ENCODE measurements at places on chromosomes 16 and 17. TPM values are rescaled to one million over a fixed set of nuclear protein-coding genes. Genes with fewer than 3 reads are reported as not detected.
A peak's percentile ranks its signal among the peaks of the same experiment; 100 is the strongest.

The KRT16 gene
- 6.7 TPM for total RNA-seq

The LLGL2 gene
- total RNA-seq: 43.0 TPM

The ZSCAN10 gene
- not detected for total RNA-seq

The ETV4 gene
- 2.9 TPM for total RNA-seq

The CSF3 gene
- total RNA-seq: 2.2 TPM

The BAIAP2 gene
- total RNA-seq: 125 TPM

The SECTM1 gene
- 12.5 TPM for total RNA-seq

- no peaks in the 10 kb centered on the region for H3K36me3 ChIP-seq
- no peak for DNase-seq
- H3K27me3 ChIP-seq: no peaks in the 10 kb centered on the region
- no peak overlapping the region for H3K27ac ChIP-seq
- H3K4me3 ChIP-seq: no peak overlapping the region
These were observed 267.1 kb upstream of the MYOCD start for GRCh38 chr17:12398441-12399051.

GRCh38 chr17:35087731-35088355, 24.3 kb upstream of the RFFL start:
- no peaks in the 10 kb centered on the region for H3K4me1 ChIP-seq
- no peaks in the 10 kb centered on the region for H3K36me3 ChIP-seq
- no peaks in the 10 kb centered on the region for H3K27me3 ChIP-seq
- peak overlapping the region; percentile 89 for H3K4me3 ChIP-seq
- peak; percentile 54 for DNase-seq
- peak overlapping the region; percentile 96 for H3K27ac ChIP-seq

- H3K27me3 ChIP-seq: no peaks in the 10 kb centered on the region
- H3K4me3 ChIP-seq: peak within 1 kb of the TSS; percentile 82
- H3K36me3 ChIP-seq: no peaks in the 10 kb centered on the region
- H3K4me1 ChIP-seq: peaks cover 7% of the 10 kb centered on the region
These were observed at the start of gene TSEN54 for GRCh38 chr17:75516255-75516618. TSEN54 (plus strand) TSS chr17:75516528; CDS start chr17:75516561, 33 bp downstream.

DNA sequence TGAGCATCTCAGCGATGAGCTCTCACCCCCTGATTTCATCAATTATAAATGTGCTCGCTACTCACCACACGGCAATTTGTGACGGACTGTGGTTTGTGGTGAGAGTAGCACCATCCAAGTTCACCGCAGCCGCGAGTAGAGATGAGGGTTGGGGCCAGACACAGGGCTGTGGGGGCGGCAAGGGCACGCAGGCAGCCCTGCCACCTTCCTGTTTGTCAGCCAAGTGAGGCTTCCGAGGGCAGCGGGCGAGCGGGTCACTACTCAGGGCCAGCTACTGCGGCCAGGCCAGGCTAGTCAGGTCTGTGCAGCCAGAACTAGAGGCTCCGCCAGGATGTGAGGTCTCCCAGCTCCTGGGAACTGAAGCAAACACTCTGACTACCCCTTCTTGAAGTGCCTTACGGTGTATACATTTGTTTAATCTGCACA, 39.6 kb upstream of the MEOX1 start:
- no peak for DNase-seq
- no peak overlapping the region for H3K27ac ChIP-seq
- no peaks in the 10 kb centered on the region for H3K4me1 ChIP-seq

- no peak overlapping the region for H3K4me3 ChIP-seq
- H3K36me3 ChIP-seq: no peaks in the 10 kb centered on the region
- DNase-seq: no peak
- H3K27me3 ChIP-seq: no peaks in the 10 kb centered on the region
- H3K4me1 ChIP-seq: peaks cover 42% of the 10 kb centered on the region
- peak overlapping the region; percentile 83 for H3K27ac ChIP-seq
These were observed 6.6 kb downstream of the NHERF2 start for GRCh38 chr16:2033057-2033908.

GRCh38 chr17:72125226-72125651, 4.4 kb downstream of the SOX9 start:
- peak overlapping the region; percentile 90 for H3K27ac ChIP-seq
- no peaks in the 10 kb centered on the region for H3K27me3 ChIP-seq
- DNase-seq: no peak
- H3K4me3 ChIP-seq: peak overlapping the region; percentile 78

DNA sequence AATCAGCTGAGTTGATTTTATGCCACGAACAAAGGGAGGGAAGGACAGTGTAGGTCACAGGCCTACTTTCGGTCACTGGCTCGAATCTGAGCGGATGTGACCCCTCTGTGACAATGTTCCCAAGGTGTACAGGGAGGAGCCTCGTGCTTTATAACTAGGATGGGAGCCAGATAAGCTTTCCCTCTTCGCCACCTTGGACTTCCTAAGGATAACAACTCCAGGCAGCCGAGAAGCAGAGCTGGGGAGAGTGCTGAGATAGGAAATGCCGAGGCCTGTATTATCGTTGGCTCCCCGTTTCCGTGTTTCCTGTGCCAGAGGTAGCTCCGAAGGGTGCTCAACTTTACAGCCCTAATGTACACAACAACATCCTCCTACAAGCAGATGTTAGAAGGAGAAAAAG, 217.8 kb upstream of the IRX3 start:
- no peaks in the 10 kb centered on the region for H3K4me1 ChIP-seq
- H3K27me3 ChIP-seq: no peaks in the 10 kb centered on the region
- no peak for DNase-seq

DNA sequence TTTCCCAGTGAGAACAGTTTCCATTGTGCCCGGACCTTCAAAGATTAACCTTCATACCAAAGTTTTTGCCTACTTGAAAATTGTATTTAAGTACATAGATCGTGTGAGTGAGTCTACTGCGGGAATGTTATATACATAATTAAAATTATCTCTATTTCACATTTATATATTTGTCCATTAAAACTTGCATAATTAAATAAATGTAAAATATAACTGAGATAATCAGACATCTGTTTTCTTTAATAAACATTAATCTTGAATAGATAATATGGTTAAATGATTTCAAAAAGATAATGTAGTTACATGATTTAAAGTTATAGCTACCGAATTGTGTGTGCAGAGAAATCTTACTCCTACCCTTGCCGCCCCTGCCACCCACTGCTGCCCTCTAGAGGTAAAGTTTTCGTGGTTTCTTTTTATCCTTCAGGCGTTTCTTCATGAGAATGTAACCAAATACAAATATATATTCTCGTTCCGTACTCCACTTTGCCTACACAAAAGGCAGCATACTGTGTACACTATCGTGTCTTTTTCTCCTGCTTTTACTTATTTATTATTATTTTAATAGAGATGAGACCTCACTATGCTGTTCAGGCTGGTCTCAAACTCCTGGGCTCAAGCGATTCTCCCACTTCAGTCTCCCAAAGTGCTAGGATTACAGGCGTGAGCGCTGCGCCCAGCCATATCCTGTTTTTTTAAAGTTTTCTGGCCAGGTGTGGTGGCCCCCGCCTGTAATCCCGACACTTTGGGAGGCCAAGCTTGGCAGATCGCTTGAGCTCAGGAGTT, 35.6 kb downstream of the RPA1 start:
- H3K27me3 ChIP-seq: no peaks in the 10 kb centered on the region
- H3K36me3 ChIP-seq: no peaks in the 10 kb centered on the region
- DNase-seq: peak; percentile 23
- H3K27ac ChIP-seq: no peak overlapping the region
- no peak overlapping the region for H3K4me3 ChIP-seq

DNA sequence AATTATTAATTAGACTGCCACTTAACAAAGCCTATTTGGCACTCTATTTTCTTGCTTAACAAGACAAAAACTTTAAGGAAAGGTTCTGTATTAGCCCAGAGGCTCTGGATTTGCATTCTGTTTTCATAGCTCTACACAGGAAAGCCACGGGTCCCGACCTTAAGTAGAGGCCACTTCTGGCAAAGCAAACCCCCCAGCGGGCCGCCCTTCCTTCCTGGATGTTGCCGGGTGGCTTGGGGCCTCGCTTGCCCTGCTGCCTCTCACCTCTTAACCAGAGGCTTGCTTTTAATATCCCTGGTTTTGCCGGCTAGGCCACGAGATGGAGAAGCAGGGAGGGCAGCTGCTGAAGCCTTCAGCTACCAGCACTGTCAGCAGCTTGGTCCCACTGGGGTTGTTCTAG, 4.4 kb downstream of the RTN4RL1 start:
- H3K4me3 ChIP-seq: no peak overlapping the region
- no peaks in the 10 kb centered on the region for H3K36me3 ChIP-seq
- no peak for DNase-seq
- H3K4me1 ChIP-seq: no peaks in the 10 kb centered on the region

GRCh38 chr16:13923703-13924298, 3.8 kb downstream of the ERCC4 start:
- H3K4me3 ChIP-seq: no peak overlapping the region
- H3K36me3 ChIP-seq: no peaks in the 10 kb centered on the region
- no peak for DNase-seq
- peaks cover 7% of the 10 kb centered on the region for H3K4me1 ChIP-seq
- H3K27me3 ChIP-seq: no peaks in the 10 kb centered on the region

- no peaks in the 10 kb centered on the region for H3K36me3 ChIP-seq
- H3K4me3 ChIP-seq: no peak overlapping the region
- no peak for DNase-seq
These were observed 41.7 kb downstream of the PIK3R5 start for GRCh38 chr17:8923762-8924161.

GRCh38 chr17:81735264-81736102, 23.4 kb downstream of the SLC25A10 start:
- H3K27me3 ChIP-seq: no peaks in the 10 kb centered on the region
- DNase-seq: peak; percentile 49
- no peaks in the 10 kb centered on the region for H3K36me3 ChIP-seq
- no peaks in the 10 kb centered on the region for H3K4me1 ChIP-seq

DNA sequence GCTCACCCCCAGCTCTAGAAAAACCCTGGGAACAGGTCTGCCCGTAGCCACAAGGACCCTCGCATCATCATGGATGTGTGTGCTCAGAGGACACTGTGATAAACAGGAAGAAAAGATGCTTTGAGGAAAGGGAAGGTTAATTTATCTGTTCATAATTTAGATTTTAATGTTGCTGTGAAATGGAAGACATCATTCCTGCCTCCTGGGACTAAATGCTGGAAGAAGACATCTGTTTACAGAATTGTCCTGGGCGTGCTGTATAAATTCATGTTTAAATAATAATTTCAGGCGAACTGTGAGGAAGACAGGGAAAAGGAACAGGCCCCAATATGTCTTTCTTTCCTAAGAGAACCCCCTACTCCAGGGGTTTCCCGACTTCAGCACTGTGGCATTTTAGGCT, 112.6 kb downstream of the SHISA6 start:
- no peaks in the 10 kb centered on the region for H3K4me1 ChIP-seq
- no peak overlapping the region for H3K27ac ChIP-seq
- H3K4me3 ChIP-seq: no peak overlapping the region
- H3K27me3 ChIP-seq: no peaks in the 10 kb centered on the region
- no peak for DNase-seq
- H3K36me3 ChIP-seq: no peaks in the 10 kb centered on the region

DNA sequence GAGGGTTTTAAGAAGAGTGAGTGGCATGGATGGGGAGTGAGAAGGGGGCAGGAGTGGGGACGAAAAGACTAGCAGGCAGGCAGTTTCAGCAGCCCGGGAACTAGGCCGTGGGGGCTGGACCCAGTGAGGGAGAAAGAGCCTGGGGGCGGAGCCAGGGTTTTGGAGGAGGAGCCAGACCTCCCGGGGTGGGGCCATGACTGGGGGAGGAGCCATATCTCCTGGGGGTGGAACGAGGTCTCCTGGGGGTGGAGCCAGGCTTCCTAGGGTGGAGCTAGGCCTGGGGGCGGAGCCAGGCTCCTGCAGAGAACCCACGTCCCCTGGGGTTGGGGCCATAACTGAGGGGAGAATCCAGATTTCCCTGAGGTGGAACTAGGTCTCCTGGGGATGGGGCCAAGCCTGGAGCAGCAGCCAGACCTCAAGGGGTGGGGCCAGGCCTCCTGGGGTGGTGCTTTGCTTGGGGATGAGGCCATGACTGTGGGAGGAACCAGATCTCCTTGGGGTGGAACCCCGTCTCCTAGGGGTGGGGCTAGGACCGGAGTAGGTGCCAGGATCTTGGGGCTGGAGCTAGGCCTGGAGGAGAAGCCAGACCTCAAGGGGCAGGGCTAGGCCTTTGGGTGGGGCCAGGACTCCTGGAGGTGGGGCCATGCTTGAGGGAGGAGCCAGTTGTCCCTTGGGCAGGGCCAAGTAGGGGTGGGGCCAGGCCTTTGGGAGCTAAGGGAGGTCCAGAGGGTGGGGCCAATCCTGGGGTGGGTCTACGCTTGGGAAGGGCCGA, 41.7 kb upstream of the JPH3 start:
- no peaks in the 10 kb centered on the region for H3K4me1 ChIP-seq
- H3K27ac ChIP-seq: no peak overlapping the region
- no peaks in the 10 kb centered on the region for H3K36me3 ChIP-seq
- no peaks in the 10 kb centered on the region for H3K27me3 ChIP-seq
- DNase-seq: no peak

GRCh38 chr16:26524281-26524680, 542.4 kb upstream of the C16orf82 start:
- no peak overlapping the region for H3K27ac ChIP-seq
- H3K36me3 ChIP-seq: no peaks in the 10 kb centered on the region
- DNase-seq: no peak
- H3K4me1 ChIP-seq: no peaks in the 10 kb centered on the region
- no peak overlapping the region for H3K4me3 ChIP-seq

DNA sequence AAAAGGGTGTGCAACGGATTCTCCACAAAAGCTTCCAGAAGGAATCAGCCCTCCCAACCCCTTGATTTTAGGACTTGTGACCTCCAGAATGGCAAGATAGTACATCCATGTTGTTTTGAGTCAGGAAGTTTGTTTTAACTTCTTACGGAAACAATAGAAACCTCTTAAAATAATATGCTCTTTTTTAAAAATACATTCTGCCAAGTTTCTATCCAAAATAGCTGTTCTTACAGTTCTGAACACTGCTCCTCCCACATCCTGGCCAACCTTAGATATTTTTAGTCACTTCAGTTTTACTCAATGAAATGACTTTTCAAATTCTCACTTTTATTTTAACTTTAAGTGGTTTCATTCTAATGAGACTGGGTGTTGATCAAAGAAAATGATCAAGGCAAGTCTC, 156.4 kb downstream of the ZNF18 start:
- DNase-seq: no peak
- no peaks in the 10 kb centered on the region for H3K36me3 ChIP-seq
- H3K4me3 ChIP-seq: no peak overlapping the region

Measured in prostate gland (tissue), 2 donors.